ENCODE measurements at places on chromosomes 2 and 18.

GRCh38 chr2:10412380-10412779 lies 35.7 kb downstream of the ODC1 start:
- no peak for DNase-seq

GRCh38 chr18:11336241-11336640 lies 186.9 kb upstream of the PIEZO2 start:
- DNase-seq = no peak

DNA sequence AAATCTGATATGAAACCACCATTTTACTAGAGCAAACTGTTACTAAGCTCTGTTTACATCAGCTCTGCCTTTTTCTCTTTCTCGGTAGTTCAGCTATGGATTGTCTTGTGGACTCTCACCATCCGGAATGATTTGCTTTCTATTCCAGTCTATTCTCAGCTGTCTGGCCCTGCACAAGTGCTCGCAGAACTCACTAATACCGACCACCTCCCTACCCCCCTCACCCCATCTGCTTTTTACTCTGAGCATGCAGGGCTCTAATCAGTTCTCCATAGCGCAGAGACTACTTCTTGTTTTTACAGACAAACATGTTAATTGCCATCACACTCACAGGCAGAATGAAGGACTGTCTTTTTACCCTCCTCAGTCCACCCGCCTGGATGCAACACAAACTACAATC lies 180.7 kb upstream of the POU3F3 start:
- DNase-seq = no peak

- no peak for DNase-seq
Measured at GRCh38 chr2:118833716-118834439, 13.6 kb downstream of the EN1 start.

GRCh38 chr2:116510117-116510671 lies 1304.3 kb upstream of the DDX18 start:
- DNase-seq = no peak

GRCh38 chr2:25316101-25316500 lies 25.6 kb downstream of the DNMT3A start:
- no peak for DNase-seq

DNA sequence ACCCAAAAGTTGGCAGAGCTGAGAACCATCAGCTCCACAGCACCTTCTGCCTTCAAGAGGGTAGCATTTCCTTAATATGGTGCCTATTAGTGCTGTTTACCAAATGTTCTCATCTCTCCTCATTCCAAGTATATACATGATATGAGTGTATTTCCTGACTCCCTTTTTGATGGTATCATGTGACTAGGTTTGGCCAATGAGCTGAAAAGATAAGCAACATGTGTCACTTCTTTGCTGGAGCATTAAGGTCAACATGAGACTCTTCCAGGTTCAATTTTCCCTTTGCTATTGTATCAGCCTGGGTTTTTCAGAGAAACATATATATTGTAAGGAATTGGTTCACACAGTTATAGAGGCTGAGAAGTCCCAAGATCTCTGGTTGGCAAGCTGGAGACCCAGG lies 310.9 kb downstream of the HRH4 start:
- no peak for DNase-seq

DNA sequence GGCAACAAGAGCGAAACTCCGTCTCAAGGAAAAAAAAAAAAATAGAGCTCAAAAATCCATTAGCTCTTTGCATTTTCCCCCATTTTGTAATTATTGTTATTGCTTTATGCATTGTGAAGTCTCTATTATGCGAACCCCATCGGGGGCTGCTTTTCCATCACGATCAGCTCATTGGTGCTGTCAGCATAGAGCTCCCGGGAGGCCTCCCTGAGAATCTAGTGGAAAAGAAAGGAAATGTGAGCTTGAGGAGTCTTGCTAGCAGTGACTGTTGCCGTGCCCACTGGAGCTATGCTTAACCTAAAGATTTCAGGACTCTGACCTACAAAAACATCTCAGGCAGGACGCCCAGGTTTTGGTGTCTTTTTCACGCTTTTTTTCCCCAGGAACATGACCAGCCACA lies 102.6 kb upstream of the NDUFV2 start:
- no peak for DNase-seq

GRCh38 chr2:131154071-131154531 lies 49.0 kb downstream of the PLEKHB2 start:
- peak; percentile 63 for DNase-seq

GRCh38 chr2:164624316-164624715 lies 3.0 kb upstream of the GRB14 start:
- no peak for DNase-seq

- no peak for DNase-seq
Measured at GRCh38 chr2:37629529-37629928, 41.9 kb downstream of the CDC42EP3 start.

- DNase-seq = peak; percentile 46
Measured at GRCh38 chr2:96527286-96528005, 9.1 kb upstream of the ARID5A start.

DNA sequence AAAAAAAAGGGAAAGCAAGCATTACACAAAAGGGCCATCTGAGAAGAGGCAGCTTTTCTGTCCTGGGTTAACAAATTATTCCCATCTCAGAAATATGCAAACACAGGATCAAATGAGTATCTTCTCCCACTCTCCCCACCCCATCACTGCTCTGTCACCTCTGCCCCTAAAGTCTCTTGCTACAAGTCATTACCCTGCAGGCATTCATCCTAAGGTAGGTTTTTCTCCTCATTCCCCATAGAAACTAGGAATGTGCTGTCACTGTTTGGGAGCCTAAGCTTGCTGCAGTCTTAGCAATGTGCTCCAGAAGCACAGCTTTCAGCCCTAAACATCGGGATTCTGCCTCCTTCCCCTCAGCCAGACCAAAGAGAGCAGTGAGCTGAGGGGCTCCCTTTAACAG lies 3.6 kb downstream of the LRRTM1 start:
- DNase-seq = no peak

- DNase-seq = no peak
Measured at GRCh38 chr18:64220941-64221340, 72.1 kb upstream of the LINC00305 start.

DNA sequence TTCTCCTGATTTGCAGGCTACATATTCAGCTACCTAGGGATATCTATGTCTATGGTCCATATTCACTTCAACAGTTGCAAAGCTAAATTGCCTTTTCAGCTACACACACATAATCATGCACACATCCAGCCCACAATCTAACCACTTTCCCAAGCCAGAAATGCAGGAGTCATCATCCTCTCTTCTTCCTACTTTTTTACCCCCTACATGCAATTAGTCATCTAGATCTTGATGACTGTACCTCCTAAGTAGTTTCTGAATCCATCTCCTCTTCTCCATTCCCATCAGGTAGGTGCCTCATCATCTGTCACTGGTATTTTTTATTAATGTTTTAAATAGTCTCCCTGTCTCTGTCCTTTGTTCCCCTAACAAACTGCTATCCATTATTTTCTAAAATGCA lies 23.7 kb upstream of the SPRED2 start:
- no peak for DNase-seq

- DNase-seq = no peak
Measured at GRCh38 chr2:212737392-212738172, 199.0 kb upstream of the ERBB4 start.

GRCh38 chr2:66555501-66556324 lies 120.8 kb downstream of the MEIS1 start:
- DNase-seq = no peak

DNA sequence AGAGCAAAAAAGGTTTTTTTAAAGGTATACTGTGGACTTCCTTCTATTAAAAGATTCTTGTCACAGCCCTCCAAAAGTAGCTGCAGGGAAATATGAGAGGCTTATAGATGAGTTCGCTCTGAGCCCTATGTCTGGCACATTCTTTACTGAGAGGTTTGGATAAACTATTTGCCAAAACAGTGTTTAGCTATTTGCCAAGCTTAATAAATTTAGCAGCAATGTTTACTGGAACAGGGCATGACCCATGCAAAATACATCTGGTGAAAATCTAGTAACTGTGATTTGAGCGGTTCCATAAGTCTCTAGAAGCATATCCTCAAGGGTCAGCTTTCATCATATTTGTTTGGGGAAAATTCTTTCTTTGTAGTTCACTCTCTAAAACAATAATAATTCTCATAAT lies 1696.7 kb upstream of the PIK3C3 start:
- no peak for DNase-seq

DNA sequence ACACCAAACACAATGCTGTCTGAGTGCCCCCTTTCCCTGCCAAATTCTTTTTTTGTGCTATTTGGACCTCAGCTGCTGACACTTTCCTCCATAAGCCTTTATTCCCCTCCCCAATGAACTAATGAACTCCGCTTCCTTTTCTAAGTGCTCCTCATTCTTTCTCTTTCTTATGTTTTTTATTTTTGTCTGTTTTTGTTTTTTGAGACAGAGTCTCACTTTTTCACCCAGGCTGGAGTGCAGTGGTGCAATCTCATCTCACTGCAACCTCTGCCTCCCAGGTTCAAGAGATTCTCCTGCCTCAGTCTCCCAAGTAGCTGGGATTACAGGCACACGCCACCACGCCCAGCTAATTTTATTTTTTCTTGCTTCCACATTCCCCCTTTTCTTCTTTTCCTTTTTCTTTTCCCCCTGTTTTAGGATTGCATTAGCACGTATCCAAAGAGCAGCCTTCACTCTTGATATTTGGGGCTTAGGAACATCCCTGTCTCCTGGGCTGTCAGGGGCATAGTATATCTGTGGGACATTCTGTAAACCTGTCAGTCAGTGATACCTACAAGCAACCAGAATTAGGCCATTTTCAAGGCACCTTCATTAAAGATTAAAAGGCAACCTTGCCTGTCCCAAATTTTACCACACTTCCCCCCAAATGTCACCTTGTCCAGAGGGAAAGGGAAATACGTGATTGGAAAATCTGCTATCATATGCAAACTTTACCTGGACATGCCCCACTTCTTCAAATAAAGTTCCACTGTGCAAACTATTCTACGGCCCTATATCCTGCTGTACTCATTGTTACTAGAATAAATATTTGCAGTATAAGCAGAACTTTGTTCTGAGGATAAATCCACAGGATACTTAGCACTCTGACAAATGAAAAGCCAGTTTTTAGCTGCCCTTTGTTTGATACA lies 65.1 kb upstream of the ACSL3 start:
- no peak for DNase-seq

DNA sequence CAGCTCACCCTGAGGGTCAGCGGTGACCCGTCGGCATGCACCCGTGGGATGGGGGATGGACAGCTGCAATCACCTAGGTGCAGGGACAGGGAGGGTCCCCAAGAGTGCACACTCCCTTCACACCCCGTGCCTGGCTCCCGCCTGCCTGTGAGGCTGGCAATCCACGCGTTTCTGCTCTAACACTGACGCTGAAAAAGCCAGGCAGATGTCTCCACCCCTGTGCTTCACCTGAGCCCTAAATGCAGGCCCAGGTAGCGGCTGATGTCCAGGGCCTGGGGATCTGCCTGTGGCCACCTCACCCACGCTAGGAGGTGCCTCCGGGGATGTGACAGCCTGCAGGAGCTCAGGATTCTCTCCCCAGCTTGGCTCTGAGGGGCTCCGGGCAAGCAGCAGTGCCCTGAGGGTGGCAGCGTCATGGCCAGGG lies 212.0 kb upstream of the SALL3 start:
- no peak for DNase-seq

DNA sequence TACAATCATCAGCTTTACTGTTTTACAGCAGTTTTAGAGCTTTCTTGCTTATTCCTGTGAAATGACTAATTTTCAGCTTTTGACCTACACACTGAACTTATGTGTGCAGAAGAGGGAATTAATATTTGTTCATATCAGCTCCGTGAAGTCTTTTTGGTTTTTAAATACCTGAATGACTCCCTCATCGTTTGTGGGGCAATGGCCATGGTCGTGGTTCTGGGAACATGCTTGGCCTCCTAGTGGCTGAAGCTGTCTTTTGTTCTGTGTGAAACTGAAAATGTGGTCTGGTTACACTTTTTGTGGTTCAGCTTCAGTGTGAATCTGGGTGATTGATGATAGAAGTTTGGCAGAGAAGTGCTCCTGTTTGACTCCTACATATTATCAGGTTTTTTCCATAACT lies 408.1 kb downstream of the THSD7B start:
- no peak for DNase-seq

DNA sequence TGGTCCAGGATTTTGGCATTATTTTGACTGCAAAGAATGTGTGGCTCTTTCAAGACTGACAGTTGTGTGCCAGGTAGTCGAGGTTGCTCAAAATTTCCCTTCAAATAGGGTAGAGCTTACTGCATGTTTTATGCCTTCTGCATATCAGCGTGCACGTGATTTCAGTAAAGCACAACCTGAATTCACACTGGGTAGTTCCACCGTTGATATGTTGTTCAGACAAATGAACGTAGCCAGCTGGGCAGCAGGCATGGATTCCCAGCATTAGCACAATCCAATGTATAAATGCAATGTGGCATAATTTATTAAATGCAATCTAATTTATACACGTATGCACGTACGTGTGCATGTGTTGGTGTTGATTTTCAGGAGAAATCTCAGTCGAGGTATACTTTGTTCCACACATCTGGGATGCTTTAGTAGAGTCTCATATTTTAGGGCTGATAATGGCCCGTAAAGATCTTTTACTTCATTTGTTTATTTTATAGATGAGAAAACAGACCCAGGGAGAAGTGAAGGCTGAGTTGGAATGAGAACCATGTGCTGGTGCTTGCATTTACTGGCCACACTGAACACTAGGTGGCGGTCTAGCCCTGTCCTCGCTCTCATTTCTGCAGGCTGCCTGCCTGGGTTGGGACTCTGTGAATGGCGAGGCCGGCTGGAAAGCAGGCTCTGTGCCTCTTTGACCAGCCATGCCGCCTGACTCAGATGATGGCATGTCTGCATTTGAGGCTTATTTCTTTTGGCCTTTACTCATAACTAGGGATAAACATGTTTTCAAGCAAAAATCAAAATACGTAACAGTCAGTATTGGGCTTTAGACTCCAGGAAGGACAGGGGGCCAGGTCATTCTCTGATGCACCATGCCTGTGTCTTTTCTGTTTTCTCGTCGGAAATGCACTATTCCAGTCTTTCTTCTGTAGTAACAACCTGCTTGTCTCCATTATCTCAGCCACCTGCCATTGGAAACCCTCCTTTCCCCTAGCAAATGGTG lies 120.4 kb downstream of the RNF144A start:
- peak; percentile 52 for DNase-seq

GRCh38 chr2:9554921-9555296 lies 721 bp downstream of the ADAM17 start:
- peak; percentile 17 for DNase-seq

DNA sequence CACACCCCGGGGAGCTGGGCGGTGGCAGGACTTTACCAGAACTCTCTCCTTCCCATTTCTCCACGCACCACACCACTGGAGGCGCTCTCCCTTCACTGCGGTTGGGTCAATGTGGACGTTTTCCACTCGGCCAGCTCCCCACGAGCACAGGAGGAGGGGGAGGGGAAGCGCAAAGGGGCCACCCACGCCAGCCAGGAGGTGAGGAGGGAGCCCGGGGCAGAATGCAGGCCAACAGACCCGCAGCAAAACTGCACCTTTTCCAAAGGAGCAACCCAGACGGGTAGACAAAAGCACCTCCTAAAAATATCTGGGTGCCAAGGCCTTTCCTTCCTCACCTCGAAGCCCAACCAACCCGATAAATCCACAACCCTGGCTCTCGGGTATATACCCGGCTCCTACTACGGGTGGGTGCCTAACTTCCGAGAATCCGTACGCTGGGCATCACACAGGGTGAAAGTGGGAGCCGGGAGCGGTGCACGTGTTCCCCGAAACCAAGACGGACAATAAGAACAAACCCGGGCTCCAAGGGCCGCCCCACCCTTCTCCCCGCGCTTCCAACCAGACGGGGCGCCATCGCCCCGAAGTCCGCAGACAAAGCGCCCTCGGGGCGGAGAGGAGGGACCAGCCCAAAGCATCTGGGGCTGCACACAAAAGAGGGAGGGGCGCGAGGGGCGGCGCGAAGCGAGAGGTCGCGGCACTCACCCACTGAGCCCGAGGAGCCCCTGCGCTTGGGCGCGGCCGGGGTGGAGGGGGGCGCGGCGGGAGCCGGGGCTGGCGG lies 1.0 kb downstream of the RTN4 start:
- DNase-seq = peak; percentile 44

All from CD4-positive, alpha-beta T cell treated with Interleukin-6 at 100 ng/mL for 8 hours (primary cell).